ELF-1 (cell line): ENCODE measurements at places on chromosomes 4 and X.

DNA sequence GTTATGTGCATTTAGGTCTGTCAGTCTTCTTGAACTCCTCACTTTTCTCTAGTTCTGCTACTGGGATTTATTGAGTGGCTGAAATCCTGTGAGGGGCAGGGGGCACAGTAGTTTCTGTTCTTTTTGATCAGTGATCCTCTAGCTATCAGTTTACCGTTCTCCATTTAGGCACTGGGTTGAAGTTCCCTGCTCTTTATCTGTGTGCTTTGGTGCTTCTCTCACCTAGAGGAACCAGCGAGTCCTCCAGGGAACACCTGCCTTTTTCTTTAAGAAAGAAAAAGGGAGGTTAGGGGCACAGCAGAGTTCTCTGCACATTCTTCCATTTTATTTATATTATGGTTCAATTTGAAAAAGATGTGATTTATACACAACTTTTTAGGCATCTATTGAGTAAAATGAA is 503.0 kb upstream of the AGA start:
- DNase-seq, result no peak

DNA sequence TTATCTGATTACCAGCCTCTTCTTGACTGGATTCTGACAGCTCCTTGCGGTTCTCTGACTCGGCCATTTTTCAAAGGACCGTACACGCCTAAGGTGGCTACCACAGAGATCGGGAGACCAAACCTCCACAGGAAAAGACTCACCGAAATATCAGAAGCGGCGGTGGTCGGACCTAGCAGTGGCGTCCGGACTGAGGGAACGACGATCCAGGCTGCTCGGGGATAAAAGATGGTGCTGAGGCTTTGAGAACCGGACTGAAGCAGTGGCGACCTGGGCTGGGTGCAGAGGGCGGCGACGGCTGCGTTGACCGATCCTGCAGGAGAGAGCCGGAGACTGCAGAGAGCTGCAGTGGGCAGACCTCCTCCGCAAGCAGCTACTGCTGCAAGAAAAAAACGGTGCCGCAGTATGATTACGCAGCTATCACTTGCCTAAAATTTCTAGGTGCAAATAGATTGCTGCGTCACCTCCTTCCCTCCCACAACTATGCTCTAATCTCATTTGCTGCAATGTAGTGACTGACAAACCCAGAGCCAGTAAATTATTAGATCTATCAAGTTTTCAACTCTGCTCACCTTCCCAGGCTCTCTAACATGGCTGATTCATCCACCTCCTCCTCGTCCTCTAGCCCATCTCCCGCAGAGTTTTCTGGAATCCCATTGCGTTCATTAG is at the start of gene NAP1L2:
TSS of gene NAP1L2 (minus strand) at position 426 of the 669 bp plus-strand sequence. CDS start at position 67, 359 bp downstream.
- DNase-seq, result peak; percentile 81

DNA sequence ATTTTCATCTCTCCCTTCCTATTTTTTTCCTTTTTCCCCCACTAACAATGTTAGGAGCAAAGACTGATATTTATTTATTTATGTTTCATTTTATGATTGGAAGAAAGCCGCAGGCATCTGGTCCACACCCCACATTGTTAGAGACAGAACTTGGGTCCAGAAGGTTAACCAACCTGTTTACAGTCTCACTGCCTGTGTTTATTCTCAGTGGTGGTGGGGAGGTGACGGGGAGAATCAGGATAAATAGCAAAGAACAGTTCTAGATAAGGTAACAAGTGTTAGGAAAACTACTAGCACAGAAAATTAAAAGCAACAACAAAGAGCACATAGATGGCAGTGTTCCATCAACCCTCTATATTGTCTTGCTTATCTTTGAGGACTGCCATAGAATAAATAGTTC is 301.7 kb upstream of the DIPK2B start:
- DNase-seq, result no peak

DNA sequence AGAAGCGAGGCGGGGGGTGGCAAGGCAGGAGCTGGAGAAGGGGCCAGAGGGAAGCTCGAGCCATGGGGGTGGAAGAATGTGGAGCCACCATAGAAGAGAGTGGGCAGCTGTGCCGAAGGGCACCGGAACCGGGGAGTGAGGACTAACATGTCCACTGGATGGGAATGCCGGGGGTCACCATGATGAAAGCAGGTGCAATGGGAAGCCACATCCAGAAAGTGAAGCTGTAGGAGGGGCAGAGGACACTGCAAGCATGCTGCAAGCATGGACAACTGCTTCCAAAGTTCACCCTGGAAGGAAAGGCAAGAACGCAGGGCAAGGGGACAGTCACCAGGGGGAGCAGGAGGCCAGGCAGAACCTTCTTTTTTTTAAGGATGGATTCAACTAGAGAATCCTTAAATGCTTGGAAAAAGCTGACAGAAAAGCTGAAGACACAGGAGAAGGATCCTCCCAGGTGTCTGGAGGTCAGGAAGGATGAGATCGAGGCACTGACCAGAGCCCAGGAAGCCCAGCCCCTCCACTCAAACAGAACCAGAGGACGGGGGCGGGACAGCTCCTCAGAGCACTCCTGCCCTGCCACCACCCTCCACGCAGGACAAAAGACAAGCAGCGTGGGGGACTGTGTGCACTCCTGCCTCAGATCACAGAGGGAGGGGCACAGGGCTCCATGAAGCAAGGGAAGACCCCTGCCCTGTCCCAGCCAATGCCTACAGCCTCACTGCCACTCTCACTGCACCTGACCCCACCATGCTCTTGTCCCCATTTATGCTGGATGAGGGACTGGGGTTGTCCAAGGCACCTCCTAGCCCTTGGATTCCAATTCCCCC is 169.2 kb downstream of the AFAP1 start:
- DNase-seq, result peak; percentile 32

GRCh38 chr4:95535180-95535579 is 13.6 kb downstream of the UNC5C start:
- no peak for DNase-seq

DNA sequence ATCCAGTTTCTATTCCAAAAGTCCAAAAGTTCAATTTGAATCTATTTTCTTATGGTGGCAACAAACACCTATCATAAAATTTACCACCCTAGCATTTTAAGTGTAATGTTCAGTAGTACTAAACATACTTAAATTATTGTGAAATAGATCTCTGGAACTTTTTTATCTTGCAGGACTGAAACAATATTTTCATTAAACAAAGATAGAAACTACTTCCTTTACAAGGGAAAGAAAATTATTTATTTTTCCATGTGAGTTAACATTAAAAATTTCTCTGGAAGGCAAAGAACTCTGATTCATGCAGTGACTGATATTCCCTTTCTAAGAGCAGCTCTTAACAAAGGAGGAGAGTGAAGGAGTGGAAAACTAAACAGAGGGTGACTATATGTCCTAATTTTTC is 40.2 kb downstream of the ADH7 start:
- DNase-seq, result no peak

DNA sequence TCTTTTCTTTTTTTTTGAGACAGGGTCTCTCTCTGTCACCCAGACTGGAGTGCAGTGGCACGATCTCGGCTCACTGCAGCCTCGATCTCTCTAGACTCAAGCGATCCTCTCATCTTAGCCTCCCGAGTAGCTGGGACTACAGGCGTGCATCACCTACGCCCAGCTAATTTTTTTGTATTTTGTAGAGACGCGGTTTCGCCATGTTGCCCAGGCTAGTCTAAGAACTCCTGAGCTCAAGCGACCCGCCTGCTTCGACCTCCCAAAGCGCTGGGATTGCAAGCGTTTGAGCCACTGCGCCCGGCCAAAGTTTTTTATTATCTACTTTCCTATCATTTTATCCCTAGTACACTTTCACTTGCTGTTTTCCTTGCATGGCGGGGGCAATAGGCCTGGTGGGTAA is 1.4 kb downstream of the UBA6 start:
- DNase-seq, result peak; percentile 17

DNA sequence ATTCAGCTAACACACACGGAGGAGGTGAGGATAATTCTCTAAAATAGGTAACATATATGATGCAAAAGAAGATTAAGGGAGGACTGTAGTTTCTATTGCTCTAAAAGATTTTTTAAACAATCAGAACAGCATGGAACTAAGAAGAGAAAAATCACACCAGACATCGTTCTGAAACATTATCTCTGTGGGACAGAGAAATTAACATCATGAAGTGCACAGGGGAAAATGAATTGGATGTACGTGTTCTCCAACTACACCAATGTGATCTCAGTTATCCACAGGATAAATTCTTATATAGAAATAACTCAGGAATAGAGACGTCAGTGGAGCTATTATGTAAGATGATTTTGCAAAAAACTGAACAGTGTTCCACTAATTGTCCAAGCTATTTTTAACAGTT is 614.1 kb upstream of the HS3ST1 start:
- no peak for DNase-seq

GRCh38 chr4:151205722-151206121 is 71.2 kb upstream of the PRSS48 start:
- no peak for DNase-seq

DNA sequence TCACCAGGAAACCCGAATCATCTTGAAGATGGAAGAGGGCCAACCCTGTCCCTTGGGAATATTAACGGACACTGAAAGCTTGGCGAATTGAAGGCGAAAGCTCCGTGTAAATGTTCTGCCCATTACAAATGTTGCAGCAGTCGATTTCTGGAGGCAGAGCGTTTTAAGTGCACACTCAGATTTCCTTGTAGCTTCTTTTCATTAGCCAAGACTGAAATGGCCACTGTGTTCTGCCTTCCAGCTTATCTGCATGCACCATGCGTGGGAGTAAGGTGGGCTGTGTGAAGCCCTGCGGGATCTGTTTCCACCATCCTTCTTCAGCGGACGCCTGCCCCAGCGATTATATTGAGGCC is 1.3 kb downstream of the SMIM20 start:
- DNase-seq, result no peak

GRCh38 chrX:43655151-43656004 is 721 bp upstream of the MAOA start:
- peak; percentile 71 for DNase-seq

DNA sequence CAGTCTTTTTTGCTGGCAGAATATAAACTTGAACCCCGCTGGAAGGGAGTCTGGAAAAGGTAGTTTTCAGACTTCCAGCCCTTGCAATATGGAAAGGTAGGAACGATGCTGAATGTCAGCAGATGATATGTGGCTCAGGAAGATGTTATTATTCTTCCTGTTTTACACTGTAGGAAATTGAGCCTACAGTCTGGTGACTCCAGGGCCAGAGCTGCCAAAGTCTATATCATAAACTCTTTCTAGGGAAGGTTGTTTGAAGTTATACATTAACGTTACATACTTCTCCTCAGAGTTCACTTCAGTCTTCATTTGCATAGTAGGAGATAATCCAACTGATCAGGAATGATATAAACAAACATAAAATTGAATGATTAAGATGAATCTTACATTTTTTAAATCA is 141.3 kb downstream of the FAT4 start:
- no peak for DNase-seq

DNA sequence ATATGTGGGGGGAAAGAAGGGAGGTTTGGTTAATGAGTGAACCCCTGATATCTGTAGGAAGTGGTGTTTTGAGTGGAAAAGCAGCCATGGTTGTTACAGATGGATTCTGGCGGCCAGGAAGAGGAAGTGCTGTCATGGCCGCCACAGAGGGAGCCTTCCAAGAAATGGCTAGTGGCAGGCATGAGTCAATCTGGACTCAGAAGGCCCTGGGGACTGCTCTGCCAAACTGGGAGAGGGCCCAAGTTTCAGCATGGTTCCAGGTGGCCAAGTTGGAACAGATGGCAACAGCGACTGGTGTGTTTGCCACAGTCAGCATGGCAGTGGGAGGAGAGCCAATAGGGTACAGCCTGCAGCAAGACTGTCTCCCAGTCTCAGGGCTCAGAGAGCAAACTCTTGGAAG is 32.5 kb downstream of the ETDB start:
- DNase-seq, result no peak

DNA sequence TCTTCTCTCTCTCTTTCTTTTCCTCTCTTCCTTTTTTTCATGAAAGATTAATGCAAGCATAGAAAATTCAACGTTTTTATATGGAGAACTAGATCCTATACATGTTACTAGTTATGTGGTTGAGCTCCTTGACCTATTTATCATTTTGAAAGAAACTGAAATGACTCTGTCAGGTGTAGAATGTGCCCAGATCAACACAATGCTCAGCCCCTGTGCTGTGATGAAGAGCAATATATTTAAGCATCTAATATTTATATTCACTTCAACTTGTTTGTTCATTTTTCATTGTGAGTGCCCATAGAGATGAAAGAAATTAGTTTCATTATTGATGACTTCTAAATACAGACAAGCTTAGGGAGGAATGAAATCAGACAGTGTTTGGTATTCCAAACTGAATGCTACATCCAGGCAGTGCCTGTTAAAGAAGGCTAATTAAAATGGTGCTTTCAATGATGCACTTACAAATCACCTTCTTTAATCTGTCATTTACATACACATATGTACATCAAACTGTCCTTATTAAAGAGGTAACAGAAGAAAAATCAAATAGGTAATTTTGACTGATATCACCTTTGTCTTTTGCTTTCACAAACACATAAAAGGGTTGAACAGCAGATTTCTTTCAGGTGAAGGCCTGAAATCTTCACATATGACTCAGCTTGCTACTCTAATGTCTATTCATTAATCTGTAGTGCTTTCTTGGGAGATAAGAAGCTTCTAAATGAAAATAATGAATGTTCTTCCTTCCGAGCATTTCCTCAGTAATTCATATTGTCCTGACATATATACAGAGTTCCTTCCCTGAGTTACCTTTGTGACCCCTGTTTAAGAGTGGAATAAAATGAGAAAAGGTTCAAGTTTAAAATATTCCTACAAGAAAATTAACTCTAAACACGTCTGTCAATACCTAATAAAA is 915.9 kb downstream of the PDHA2 start:
- DNase-seq, result no peak

- no peak for DNase-seq
These were observed 146.4 kb upstream of the NOCT start for GRCh38 chr4:138869165-138869564.

- DNase-seq, result no peak
These were observed 1.2 kb downstream of the UGDH start for GRCh38 chr4:39525822-39526690.

DNA sequence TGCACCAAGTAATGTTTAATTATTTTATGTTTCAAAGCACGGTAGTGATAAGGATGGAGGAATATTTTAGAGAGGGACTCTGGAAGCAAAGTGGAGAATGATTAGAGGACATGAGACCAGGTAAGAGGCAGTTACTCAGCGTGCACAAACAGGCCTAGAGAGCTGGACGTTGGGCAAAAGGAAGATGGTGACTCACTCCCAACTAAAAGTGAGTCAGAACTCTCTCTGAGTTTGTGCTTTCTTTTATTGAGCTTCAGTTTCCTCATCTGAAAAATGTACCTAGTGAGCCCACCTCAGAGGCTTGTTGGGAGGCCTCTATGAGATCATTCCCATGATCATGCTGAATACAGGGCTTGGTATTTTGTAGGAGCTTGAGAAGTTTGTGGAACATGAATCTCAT is 1.6 kb upstream of the ZC4H2 start:
- no peak for DNase-seq

GRCh38 chr4:94634271-94634670 is 123.5 kb upstream of the BMPR1B start:
- no peak for DNase-seq

DNA sequence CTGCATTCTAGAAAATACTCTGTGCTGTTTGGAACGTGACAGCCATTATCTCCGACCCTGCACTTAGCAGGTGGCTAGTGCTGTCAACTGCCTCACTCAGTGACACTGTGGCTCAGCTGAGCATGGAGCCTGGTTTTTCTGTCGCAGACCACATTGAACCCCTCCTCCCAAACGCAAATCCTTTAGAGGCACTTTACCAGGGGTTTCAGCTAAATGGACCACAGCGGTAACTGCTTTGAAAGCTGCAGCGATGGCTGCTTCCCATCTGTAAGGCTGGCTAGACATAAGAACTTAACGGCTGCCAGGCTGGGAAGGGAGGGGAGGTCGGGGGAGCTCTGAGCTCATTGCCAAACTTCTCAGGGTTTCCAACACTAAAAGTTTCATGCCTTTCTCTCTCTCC is 8.1 kb downstream of the SLC34A2 start:
- no peak for DNase-seq

- DNase-seq, result no peak
These were observed 550.7 kb upstream of the SLIT2 start for GRCh38 chr4:19700992-19701391.
